Epithelial cell of esophagus (primary cell): ENCODE measurements at places on chromosomes 1 and 21.

DNA sequence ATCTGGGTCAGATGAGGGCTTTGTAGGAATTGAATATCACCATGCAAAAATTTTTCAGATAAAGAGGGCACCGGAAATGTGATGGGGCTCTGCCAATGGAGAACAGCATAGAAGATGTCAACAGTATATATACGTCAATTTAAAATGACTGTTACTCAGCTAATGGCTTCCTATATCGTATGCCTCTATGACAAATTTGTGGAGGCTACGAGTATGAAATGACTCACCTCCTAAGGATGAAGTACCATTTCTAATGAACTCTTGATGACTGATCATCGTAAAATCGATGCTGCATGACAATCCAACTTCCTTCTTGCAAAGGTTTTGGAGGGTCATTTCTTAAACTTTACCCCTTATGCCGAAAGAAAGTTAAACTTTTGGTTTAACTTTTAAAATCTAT is 450.3 kb upstream of the ZP4 start:
- DNase-seq, result no peak

GRCh38 chr1:11184973-11185372 is 4.2 kb upstream of the ANGPTL7 start:
- no peak for DNase-seq

- DNase-seq, result no peak
Observed at GRCh38 chr1:72271555-72272085, 10.7 kb downstream of the NEGR1 start.

- no peak for DNase-seq
Observed at GRCh38 chr1:53107090-53107489, 35.3 kb downstream of the SLC1A7 start.

DNA sequence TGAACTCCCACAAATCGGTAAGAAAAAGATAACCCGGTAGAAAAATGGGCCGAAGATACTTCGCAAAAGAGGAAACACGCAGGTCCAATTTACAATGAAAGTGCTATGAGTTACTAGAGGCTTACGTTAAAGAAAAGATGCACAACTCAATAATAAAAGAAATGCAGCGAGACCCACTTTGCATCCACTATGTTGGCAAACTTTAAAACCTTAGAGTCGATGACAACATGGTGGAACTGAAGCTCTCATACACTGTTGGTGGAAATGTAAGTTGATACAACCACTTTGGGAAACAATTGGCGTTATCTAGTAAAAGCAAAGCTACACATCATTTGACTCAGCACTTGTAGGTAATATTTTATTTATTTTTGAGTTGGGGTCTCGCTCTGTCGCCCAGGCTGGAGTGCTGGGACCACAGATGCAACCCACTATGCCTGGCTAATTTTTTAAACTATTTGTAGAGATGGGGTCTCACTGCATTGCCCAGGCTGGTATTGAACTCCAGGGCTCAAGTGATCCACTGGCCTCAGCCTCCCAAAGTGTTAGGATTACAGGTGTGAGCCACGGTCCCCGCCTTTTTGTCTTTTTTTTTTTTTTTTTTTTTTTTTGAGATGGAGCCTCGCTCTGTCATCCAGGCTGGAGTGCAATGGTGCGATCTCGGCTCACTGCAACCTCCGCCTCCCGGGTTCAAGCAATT is 696 bp upstream of the GPATCH3 start:
- no peak for DNase-seq

- DNase-seq, result peak; percentile 74
Observed at GRCh38 chr1:115469703-115470476, 131.8 kb upstream of the NGF start.

- peak; percentile 77 for DNase-seq
Observed at GRCh38 chr1:205301205-205301821, 20.2 kb downstream of the NUAK2 start.

DNA sequence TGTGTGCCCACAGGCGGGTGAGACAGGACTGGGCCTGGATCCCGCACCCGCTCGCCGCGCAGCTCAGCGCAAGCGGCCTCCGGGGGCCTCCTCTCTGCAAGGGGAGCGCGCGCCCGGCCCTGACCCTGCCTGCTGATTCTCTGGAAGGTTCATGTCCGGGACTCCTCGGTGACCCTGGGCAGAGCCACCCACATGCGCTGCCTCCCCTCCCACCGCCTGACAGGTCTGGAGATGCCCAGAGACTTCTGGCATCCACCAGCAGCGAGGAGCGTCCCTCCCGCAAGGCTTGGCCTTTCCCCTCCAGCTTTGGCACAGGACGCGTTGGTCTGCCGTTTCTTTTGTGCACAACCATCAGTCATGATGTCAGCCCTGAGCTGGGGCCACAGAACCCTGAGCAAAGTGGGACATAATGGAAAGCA is 42.0 kb upstream of the COL6A2 start:
- no peak for DNase-seq

GRCh38 chr1:239976130-239976968 is 115.3 kb upstream of the FMN2 start:
- peak; percentile 56 for DNase-seq

DNA sequence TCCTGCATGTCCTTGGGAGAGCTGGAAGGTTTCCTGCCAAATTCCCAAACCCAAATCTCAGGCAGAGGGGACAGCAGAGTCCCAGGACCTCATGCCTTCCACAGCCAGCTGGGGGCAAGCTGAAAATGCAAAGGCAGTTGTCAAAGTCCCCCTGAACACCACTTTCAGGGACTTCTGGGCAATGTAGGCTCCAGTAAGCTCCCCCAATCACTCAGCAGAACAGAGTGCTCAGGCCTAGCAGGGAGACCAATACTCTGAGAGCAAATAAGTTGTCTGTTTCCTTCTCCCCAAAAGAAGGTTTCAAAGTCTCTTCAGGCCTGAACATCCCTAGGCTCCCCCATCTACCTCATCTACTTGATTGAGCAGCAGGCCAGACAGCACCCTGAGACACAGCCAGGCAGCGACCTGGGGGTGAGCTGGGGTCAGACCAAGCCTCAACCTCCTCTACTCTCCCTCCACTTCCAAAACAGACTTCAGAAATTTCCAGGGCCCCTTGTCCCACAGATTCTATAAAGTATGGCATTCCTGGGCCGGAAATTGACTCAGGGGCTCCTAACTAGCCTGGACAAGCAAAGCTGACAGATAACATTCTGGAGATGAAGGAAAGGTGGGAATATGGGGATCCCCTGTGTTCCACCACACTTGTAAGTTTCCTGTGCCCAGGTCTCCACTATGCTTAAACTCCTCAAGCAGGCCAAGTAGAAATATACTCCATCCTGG is 1.9 kb downstream of the SLC9A1 start:
- DNase-seq, result peak; percentile 77

- no peak for DNase-seq
Observed at GRCh38 chr1:186424539-186424938, 36.4 kb downstream of the PDC start.

GRCh38 chr1:168867941-168868634 is 139.1 kb upstream of the DPT start:
- no peak for DNase-seq

GRCh38 chr1:223030871-223031400 is 112.1 kb downstream of the TLR5 start:
- no peak for DNase-seq

DNA sequence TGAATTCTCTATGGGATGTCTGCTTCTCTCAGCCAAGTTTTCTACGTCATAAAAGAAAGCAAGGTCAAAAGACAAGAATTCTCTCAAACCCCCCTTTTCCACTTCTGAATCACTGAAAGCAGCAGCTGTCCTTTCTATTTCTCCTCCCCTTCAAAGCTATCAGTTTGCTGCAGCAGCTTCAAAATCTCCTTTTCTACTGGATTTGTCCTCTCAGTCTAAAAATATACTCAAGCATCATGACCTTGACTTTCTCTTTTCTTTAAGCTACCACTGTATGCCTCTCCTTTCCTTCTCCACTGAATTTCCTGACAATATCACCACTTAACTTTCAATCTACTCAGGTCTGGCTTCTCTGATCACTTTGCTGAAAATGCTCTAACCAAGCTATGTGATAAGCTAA is 1.9 kb downstream of the WDR64 start:
- DNase-seq, result no peak

DNA sequence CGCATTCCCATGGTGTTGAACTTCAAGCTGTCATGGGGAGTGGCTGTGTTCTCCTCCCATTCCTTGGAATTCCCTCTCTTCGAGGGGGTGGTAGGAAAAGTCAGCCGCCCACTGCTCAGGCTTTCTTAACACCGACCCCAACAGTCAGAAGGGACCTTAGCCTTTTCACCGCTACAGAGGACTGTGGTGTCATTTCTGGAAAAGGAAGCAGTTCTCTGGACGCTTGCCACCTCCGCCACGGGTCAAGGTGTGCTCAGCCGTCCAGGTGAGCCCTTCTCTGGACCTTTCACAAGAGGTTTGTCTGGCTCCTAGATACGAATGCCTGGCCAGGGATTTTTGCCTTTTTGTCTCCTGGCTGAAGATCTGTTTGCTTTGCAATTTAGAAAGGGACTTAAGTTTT is 31.8 kb downstream of the CLIC6 start:
- no peak for DNase-seq

- DNase-seq, result no peak
Observed at GRCh38 chr1:30684881-30685795, 38.2 kb downstream of the MATN1 start.

GRCh38 chr1:110538075-110538474 is 19.1 kb upstream of the KCNA10 start:
- no peak for DNase-seq

DNA sequence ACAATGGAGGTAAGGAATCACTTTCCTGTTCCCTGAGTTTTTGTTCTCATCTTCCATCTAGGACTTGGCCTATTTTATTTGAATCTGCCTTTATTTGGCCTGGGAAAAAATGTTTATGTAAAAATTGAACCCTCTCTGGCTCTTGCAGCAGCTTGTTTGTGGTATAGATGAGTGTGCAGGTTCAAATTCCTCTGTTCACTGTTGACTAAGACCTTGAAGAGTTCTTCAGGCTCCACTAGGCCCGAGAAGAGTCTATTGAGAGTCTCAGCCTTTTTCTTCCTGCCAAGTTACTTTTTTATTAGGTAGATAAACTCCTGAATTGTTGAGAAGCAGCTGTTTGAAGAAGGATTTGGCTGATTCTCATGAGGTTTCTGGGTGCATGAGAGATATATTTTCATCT is 248.8 kb upstream of the ADGRL2 start:
- peak; percentile 53 for DNase-seq

DNA sequence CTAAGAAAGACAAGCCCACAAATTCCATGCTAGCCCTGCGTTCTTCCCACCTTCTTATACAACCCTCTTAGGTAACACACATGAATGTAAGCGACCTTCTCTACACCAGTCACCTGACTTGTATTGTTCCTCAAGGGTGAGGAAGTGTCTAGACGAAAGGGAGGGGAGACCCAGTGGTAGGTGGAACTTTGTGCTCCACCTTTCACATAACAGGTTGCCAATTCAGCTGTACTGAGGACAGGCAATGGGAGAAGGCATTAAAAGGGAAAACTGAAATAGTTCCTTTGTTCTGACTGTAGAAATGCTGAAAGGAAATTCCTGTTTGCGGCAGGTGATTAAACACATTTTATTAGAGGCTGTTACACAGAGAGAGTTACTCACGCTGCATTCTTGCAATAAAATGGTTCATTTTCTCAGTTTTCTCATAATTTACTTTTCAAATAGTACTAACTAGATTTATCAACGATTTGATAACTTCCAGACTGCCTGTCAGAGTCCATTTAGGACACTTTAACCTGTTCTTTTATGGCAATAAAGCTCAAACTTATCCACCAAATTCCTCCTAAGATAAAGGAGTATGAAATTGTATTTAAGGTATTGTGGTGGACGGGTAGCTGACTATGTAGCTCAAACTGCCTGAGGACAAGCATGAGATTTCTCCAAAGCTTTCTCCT is 17.8 kb upstream of the CHRM3 start:
- peak; percentile 39 for DNase-seq

- peak; percentile 93 for DNase-seq
Observed at GRCh38 chr1:214012418-214012817, 24.6 kb downstream of the PROX1 start.

- no peak for DNase-seq
Observed at GRCh38 chr1:116919802-116920201, 10.1 kb downstream of the PTGFRN start.

GRCh38 chr1:193926956-193927355 is 740.5 kb upstream of the B3GALT2 start:
- DNase-seq, result no peak
